ENCODE measurements at places on chromosomes 5 and 9.

DNA sequence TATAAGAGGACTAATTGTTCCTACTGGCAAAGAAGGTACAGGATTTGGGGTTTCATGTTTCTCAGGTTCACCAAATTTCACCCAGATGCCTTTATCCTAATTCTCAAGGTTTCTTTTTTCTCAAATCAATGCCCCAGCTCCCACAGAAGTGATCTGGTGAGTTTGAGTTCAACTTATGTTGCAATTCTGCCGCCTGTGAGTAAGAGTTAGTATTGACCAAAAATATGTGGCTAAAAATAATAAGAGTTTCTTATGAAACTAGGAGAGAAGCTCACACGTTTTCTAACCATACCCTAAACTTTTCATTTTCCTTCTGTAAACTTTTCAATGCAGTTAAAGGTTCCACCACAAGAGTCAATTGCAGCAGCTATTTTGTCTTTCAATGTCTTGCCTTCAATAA lies 15.1 kb downstream of the SLCO6A1 start:
- peak; percentile 3 for DNase-seq

GRCh38 chr5:139038613-139039305 lies 159.4 kb downstream of the SIL1 start:
- DNase-seq, result no peak

DNA sequence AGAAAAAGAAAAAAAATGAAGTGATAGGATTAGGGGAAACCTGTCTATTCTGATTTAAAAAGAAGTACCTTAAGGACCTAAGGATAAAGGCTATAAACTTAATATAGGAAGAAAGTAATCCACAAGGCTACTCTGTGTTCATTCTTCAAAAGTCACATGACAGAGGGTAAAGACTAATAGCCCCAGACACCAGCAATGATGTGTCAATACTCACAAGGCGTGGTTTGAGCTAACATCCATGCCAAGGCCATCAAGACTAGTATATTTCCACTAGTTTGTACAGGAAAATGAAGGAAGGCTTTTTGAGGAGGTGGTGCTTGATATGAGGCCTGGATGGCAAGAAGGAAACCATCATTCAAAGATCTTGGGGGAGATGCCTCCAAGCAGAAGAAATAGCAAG lies 49.7 kb upstream of the TEX48 start:
- no peak for DNase-seq

- no peak for DNase-seq
These were observed 6.9 kb downstream of the GMCL2 start for GRCh38 chr5:178180141-178180863.

DNA sequence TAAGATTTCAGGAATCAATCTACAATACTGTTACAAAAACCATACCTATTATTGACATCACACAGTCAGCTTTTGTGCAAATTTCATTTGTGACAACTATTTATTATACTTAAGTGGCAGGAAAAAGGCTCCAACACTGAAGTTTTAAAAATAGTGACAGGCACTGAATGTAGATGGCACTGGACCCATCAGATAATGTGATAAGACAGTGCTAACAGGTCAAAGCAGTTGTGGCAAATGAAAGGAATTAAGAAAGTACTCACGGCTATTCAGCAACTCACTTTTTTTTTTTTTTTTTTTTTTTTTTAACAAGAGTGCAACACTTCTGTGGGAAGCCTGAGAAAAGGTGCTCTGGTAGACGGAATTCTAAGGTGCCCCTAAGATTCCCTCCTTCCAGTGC lies 115.0 kb upstream of the MEF2C start:
- no peak for DNase-seq

DNA sequence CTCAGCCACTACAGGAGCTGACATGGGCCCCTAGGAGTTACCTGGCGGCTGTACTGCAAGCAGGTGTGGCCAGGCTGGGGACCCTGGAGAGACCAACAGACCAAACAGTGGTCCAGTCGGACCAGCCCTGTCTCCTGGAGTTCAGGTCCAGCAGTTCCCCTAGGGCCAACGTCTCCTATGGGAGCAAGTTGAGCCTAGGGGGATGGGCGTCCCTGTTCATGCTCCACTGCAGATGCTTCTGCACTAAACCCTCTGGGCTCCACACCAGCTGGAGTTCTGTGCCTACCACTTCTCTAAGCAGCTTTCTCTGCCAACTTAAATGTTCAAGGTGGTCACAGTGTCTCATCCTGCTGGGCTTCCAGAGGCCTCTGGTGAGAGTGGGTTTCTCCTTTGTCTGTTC lies 20.6 kb upstream of the OMD start:
- no peak for DNase-seq

GRCh38 chr9:75063556-75064305 lies 24.2 kb downstream of the NMRK1 start:
- DNase-seq, result peak; percentile 33
